ENCODE measurements at places on chromosomes 12 and 14.

DNA sequence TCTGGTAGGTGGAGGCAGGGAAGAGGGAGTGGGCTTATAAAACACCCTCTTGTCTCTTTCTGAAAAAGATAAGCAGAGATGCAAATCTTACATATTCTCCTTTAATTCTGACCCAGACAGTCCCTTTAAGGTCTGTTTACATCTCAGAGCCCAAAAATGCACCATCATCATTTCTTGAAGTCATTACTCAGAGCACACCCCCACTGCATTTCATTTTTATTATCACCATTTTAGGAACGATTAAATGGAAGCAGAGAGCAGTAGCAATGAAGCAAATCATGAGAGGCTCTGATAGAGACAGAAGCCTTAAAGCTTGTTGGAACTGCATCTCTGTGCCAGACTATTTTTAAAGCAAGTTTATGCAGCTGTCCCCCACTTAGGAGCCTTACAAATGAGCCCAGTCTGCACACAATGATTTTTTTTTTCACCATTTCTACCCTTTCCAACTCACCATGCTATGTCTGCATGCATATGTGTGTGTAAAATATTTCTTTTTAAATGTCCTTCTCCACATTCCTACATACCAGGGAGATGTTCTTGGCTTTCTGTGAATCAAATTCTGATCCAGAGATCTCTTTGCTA lies 311.0 kb downstream of the GRIN2B start:
- DNase-seq, result no peak

DNA sequence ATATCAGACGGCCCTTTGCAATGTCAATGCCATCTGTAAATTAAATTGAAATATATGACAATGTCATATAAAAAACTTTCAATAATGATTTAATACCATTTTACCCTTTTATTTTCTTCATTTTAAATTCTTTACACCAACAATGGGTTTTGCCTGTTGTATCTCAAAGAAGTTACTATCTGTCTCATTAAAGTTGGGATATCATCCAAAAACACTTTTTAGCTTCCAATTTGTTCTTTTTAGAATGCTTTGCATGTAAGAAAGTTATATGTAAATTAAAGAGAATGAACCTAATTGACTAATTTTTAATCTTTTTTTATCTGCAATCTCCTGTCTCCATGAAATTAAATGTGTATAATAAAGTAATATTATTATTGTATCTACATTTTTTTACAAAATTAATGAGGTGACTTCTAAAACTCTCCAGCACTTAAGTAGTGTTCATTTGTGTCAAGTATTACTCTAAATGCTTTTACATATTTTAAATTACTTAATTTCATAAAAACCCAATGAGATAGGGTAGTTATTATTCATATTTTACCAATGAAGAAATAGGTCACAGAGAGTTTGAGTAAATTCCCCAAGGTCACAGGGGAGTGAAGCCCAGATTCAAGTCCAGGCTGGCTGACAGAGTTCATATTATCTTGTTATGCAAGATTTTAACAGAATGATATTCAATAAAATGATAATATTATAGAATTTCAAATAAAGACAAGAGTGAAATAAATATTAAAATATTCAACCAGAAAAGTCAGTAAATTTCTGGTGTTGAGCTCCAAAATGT lies 673.0 kb upstream of the FLRT2 start:
- peak; percentile 4 for DNase-seq

DNA sequence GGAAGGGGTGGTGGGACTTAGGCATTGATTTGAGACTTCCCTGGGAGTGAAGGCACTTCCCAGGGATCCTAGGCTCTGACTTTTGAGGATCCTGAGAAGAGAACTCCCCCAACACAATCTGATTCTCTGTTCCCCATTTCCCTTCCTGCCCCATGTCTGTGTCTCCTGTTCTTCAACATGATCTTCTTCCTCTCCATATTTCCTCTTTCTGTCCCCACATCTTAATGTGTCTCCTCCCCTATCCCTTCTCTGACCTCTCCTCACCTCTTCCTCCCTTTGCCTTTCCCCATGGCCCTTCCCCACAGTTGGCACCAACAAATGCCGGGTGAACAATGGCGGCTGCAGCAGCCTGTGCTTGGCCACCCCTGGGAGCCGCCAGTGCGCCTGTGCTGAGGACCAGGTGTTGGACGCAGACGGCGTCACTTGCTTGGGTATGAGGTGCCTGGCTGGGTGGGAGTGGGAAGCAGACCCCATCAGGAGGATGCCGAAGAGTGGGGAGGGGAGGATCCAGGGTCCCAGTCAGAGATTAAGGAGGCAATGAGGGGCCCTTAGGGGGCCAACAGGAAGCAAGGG lies 15.2 kb upstream of the LRP1-AS start:
- DNase-seq, result no peak

DNA sequence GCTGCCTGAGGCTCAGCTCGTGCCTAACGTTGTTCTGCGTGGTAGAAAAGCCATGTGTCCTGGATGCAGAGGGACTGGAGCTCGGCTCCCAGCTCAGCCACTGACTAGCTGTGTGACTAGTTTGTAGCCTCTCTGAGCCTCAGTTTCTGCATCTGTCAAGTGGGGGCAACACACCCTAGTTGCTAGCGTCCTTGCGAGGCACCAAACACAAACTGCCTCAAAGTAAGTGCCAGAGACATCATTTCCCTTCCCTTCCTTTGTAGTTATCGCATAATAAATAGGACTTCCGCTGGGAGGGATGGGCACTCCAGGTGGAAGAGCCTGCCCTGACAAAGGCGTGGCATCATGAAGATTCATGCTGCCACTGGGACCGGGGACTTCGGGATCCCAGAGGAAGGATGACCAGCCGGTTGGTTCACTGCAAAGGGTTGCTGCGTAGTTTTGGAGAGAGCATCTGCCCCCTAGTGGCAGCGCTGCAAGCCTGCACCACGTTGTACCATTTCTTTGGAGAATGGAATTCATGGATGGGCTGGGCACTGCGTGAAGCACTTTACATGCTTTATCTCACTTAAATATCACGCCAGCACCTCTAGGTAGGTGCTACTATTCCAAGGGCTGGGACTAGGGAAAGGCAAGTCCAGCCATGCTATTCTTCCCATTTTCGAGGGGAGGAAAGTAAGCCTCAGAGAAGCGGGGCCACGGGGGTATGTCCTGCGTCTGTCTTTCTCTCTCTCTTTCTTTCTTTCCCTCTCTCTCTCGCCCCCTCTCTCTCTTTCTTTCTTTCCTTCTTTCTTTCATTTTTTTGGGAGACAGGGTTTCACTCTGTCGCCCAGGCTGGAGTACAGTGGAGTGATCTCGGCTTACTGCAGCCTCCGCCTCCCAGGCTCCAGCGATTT lies 4.6 kb downstream of the CCDC197 start:
- DNase-seq, result peak; percentile 53

- peak; percentile 93 for DNase-seq
These were observed 43.3 kb upstream of the NPFF start for GRCh38 chr12:53550595-53550994.

DNA sequence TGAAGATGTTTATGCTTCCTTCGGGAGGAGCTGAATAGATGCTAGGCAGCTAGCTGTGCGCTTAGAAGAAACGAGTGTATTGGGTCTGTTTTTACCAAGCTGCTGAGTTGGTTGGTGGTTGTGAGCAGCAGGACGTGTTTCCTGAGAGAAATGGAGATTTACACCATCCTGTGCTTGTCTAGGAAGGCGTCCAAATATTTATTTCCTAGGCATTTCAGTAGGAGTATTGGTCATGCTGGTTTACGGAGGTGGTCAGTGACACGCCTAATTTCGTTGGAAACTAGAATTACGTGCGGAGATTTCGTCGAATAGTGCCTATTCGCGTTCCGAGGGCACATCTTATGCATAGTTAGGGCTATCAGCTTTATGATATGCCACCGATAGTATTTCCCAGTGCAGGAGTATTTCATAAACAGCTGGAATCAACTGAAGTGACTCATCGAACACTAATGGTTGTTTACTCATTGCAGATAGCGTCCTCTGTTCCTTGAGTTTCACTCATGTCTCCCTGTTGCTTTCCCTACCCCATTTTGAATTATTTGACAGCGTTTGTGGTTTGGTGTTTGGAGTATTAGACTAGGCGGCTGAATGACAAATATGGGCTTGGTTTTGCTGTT lies 780 bp downstream of the TBC1D15 start:
- DNase-seq, result peak; percentile 83

- peak; percentile 31 for DNase-seq
These were observed 785 bp downstream of the MLEC start for GRCh38 chr12:120687578-120688289.

- peak; percentile 85 for DNase-seq
These were observed 27.9 kb upstream of the EVL start for GRCh38 chr14:100037353-100037752.

Measured in iris pigment epithelial cell (primary cell).